ENCODE measurements at places on chromosomes 1 and 21.

DNA sequence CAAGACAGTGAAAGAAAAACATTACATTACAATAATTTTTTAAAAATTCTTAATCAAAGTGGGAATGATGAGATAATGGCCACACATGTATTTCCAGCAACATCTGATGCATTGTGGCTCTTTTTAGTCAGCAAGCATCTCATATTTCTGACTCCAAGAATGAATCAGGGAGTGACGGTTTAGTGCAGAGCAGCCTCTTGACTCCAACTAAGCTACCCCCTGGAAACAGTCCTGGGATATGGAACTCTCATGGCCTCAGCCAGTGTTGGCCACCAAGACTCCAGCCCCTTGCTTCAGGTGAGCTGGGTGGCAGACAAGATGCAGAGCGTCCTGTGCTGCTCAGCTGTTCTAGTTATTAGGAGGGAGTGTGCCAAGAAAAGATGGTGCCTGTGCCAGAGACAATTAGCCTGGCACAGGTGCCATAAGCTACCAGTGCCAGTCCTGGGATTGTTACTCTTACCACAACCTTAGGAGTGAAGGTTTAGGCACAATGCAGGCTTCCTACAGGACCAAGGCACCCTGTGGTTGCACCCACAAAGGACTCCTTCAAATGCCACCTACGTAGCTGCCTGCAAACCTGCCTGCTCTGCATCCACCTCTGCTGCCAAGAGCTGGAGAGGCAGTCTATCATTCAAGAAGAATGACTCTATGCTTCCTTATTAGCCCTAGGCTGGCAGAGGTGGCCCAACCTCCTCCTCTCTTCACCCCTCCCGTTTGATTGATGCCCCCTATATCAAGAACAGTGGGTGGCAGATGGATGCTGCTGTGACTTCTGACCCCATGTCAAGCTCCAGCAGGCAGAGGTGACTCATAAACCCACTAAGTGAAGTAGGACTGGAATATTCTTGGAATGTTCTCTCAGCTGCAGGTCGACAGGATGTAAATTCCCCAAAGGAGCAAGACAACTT is 6.0 kb upstream of the SEC16B start:
- DNase-seq: peak; percentile 11

DNA sequence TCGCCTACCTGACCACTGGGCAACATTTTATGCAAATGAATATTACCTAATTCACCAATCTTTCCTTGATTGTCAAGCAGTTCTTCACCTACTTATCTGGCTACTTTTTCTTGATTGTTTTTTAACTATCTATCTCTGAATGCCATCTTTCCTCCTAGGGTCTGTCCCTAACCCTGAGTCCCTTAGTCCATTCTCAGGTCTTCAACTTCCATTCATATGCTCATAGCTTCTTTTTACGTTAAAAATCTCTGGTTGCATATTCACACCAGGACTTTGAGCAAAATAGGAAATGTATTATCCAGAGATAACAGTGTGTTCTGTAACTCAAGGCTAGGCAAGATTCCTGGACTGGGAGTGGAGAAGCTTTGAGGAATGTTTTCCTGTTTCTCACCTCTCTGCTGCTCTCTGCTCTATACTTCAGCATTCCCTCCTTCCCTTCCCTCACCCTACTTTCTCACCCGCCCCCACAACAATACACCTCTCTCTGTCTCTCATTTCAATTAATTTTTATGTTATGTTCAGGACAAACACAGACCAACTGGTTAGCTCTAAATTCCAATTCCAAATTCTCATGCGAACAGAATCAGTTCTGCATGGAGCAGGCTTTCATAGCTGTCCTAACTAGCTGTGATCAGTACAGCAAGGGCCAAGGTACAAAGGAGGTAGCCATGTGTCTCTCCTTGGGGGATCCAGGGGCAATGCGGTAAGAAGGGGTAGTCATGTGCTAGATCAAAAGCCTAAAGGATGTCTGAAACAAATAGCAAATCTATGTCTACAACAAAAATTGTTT is 278.4 kb downstream of the USH2A start:
- no peak for DNase-seq

DNA sequence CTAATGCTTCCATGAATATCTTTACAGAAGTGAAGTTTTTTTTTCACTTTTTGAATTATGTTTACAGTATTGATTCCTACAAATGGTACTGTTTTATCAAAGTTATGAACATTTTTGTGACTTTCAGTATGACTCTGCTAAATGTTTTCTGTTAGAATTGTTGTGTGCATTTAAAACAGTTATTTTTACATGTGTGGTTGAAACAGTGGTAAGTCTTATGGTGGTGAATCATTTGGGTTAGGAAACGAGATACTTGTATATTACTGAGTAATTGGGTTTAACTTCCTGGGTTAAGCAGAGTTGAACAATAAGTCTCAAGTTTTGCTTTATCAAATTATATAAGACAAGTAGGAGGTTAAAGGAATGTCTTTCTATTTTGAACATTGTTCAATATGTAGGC is 66.8 kb downstream of the VPS13D start:
- DNase-seq: peak; percentile 61

DNA sequence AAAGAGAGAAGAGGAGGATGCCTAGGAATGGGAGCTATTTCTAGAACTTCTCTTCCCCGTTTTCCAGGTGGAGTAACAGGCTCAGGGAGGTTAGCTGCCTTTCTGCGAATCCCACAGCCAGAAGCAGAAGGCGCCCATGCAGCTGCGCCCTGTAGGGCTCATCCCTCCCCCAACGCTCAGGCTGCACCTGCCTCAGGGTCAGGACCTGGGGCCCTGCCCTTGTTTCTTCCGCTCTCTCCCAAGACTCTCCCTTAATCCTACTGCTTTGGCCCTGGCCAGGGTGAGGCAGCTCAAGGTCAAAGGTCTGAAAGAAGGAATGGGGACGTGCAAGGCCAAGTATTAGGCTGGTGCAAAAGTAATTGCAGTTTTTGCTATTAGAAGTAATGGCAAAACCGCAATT is 30.5 kb upstream of the PADI2 start:
- no peak for DNase-seq

DNA sequence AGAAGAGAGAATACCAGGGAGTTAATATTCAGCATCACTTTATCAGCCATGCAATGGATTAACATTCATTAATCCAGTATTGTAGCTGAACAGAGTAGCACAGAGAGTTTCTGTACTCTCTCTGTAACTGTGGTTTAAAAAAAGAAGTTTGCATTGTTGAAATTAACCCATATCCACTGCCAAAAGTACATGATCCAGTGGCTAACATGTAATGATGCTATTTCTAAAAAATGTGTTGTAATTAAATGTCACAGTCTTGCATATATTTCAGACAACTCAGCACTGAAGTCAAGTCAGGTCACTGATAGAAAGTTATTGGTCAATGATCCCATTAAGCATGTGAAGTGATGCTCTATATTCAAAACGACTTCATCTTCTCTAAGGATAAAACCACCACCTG is 141.3 kb downstream of the NRIP1 start:
- peak; percentile 75 for DNase-seq

- no peak for DNase-seq
These were observed 442.9 kb upstream of the NEGR1 start for GRCh38 chr1:72724951-72725861.

- DNase-seq: peak; percentile 88
These were observed 58.4 kb downstream of the NTMT2 start for GRCh38 chr1:170204121-170204520.

DNA sequence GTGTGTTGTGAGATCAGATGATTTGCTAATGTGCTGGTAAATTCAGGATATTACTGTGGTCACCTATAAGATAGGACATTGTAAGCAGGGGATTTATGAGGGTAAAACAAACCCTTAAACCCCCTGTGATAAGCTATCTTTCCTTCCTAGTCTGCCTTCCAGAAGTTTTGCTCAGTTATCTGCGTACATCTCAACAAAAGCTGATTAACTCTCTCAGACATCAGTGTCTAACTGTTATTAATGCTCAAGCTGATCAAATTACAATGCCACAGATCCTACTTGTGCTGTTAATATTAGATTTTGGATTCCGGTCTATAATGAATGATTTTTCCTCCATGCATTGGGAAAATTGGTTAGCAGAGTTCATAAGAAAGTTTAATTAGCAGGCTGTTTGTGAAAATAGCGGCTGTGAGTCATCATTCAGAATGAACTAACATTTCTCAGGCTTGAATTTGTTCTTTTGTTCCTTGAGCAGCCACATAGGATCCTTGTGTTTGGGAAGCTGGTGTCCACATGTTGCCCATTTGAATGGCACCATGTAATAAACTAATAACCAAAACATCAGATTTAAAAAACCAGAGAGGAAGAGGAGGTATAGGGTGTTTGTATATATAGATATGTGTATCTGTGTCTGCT is 48.7 kb downstream of the ELAVL4 start:
- no peak for DNase-seq

- DNase-seq: no peak
These were observed 190.2 kb upstream of the LRRC7 start for GRCh38 chr1:69377507-69377906.

Data from fibroblast of gingiva (primary cell).